ENCODE measurements at places on chromosomes 11 and 22. TPM values are rescaled to one million over a fixed set of nuclear protein-coding genes. Genes with fewer than 3 reads are reported as not detected.

Gene TMEM121B
- total RNA-seq: 2.2 TPM

Gene CRYBB2
- total RNA-seq: not detected

Gene C22orf42
- not detected for total RNA-seq

- no peak for DNase-seq
Observed at GRCh38 chr11:95147364-95147905, 57.8 kb downstream of the ENDOD1 start.

DNA sequence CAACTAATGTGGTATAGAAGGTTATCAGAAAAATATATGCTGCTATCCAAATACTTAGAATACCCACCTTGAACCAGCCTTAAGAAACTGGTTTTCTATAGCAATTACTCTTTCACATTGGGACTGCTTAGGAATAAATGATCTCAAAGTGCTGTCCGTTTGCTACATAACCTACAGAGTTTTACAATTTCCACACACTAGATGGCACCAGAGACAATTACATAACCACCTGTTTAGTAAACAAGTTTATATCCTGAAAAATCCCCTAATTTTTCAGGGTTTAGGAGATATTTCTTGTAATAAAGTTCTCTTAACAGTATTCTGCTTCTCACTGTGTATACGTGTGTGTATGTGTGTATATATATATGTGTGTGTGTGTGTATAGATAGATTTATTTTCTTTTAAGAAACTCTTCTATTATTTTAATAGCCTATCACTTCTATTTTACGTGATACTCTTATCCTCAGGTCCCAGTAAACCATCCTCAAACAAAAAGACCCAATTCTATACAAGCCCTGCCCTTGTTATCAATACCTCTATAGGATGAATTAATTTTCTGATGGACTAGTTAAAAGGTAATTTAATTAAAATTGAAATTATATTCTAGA lies 6.7 kb upstream of the OR5I1 start:
- no peak for DNase-seq
